ENCODE measurements at places on chromosomes 3 and 15.

GRCh38 chr3:172635588-172635987 is 75.3 kb downstream of the NCEH1 start:
- DNase-seq = no peak

DNA sequence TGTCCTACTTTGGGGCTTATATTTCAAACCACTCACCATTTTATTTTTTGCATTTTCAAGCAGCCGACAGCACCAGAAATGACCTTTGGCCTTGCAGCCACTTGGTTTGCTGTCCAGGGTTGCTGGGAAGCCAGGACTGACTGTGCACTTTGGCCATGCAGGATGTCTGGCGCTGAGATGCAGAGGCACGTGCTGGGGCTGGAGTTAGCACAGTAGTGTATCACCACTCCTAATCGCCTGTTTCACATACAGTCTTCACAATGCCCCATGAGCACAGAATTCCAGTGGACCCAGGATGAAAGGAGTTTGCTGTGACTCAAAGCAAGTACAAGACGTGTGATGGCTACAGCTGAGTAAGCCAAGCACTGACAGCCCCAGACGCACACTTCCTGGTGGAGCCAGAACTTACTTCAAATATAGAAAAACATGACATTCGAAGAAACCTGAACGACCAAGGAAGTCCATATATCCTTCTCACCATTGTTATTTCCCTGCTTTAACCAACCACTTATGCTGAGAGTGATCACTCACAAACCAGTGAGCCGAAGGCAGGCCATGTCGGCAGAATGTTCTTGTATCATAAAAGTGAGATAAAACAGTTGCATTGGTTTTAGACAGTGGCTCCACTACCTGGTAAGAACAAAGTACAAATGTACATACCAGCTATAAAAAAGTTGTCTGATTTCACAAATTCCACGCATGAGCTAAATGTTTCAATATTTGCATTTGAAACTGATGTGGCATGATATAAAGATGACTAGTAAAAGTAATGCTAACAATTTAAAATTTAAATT is 16.0 kb downstream of the OCA2 start:
- DNase-seq = no peak

DNA sequence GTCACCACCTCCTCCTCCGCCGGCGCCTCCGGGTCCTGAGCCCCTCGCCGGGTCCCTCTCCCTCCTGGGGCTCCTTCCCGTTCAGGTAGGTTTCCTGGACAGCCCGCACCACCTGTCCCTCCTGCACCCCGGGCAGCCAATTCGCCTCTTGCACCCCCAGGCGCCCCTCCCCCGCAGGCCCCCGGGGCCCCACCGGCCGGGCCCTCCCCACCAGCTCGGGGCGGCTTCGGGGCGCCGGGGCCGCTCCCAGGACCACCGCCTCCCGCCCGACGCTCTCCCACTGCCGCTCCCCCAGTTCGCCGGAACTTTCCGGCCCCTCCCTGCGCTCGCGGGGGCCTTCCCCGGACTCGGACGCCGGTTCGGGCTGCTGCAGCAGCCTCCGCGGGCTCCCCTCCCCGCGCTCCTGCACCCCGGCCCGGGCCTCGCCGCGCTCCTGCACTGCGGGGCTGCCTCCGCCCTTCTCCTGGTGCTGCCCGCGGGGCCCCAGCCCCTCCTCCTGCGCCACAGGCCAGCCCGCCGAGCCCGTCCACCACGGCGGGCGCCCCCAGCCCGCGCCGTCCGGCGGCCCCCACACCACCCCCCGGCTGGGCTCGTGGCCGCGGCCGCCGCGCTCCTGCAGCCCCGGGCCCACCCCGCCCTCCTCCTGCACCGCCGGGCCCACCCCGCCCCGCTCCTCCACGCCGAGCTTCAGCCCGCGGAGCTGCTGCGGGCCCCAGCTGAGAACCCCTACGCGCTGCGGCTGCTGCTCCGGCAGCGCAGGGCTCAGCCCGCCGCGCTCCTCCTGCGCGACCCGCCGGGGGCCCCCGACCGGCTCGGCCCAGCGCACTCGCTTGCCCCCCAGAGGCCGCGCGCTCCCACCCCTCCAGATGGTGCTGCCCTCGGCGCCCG is 587 bp upstream of the TNK2 start:
- DNase-seq = no peak

- no peak for DNase-seq
These were observed 42.2 kb downstream of the POC1A start for GRCh38 chr3:52112056-52112455.
